ENCODE measurements at places on chromosomes 2 and 18.

GRCh38 chr2:233857511-233858141 is 3.3 kb upstream of the HJURP start:
- DNase-seq: peak; percentile 53

- no peak for DNase-seq
These were observed 21.4 kb upstream of the RHOB start for GRCh38 chr2:20425371-20425881.

DNA sequence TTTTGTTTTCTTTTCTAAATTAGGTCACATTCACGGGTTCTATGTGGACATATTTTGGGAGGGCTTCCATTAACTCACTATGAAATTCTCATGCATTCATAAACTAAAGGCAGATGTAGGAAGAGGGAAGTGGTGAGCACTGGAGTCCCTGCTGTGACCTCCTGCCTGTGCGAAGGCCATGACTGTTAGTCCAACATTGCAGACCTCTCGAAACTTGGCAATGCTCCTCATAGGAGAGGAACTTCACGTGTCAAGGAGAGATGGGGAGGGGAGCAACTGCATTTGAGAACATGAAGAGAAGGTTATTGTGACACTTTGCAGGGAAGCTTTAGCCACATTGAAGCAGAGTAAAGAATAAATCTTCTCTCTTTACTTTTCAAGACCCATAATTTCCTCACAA is 126.4 kb upstream of the HNMT start:
- no peak for DNase-seq

DNA sequence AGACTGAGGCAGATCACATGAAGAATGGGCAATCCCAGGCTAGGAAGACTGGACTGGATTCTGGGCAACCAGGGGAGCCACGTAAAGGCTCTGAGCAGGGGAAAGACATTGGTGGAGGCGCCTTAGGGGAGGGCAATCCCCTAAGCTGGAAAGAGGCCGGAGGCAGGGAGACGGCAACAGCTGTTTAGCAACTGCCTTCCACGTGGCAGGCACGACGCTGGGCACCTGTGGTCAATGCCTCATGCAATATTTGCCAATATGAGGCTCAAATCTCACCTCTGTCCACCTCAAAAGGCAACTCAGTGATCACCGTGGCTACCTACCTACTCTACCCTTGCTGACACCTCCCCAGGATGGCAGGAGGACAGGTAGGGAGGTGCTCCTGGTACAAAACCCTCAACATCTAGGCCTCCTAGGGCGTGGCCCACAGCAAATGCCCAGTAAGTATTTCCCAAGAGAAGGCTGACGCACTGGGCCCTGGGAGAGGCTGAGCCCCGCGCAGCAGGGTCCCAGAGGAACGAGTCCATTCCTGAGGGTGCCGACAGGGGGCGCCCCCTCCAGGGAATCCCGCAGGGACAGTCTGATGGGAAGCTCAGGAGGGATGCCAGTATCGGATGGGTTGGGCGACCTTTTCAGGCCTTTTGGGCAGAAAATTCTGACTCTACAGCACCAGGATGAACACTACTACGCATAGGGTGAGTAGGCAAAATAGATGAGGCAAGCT is 8.9 kb downstream of the BOLA3 start:
- DNase-seq: no peak

DNA sequence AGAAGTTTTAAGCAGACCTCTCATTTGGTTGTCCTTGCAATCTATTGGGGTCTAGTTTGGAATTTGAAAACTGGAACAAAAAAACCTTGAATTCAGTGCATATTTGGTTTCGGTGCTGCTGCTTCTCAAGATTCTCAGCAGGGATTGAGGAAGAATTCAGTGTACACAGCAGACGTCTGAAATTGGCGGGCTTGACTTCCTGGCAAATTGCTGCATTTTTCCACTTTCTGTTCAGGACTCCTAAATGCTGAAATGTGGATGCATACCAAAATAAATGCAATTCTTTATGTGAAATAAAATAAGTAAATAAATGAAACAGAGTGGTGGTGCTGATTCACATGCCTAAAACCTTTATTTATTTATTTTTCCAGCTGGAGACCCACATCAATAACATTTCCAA is 332.4 kb upstream of the KYNU start:
- no peak for DNase-seq

DNA sequence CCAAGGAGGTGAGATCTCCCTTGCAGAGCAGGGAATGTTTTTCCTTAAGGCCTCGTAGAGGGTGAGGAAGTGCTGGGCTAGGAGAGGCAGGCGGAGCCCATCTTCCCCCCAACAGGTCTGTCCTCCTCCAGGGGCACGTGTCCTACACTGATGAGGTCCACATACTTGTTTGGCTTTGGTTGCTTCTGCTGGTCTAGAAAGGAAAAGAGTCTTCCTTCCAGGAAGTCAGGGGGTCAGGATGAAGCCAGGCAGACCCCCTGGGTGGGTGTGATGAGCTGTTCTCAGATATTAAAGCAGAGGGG is 6.0 kb downstream of the SH3BP4 start:
- no peak for DNase-seq

DNA sequence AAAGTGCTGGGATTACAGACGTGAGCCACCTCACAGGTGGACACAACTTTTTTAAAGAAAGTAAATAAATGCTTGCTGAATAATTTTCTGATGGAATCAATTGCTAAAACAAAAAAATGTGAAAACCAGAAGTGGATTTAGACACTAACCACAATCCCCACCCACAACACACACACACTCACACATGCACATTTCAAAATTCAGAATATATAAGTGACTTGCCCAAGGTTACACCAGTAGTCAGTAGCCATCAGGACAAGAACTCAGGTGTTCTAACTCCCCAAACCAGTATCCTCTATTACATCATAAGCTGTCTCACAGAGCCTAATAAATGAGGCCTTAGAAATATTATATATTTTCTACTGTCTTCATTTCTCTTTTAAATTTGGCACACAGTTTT is 1923.6 kb upstream of the PIK3C3 start:
- DNase-seq: no peak

GRCh38 chr18:22032392-22032961 is 136.9 kb upstream of the GATA6 start:
- DNase-seq: peak; percentile 97

GRCh38 chr2:201970786-201971108 is 62.9 kb upstream of the FZD7 start:
- DNase-seq: no peak

- peak; percentile 47 for DNase-seq
These were observed 955 bp upstream of the BBS5 start for GRCh38 chr2:169478339-169478738.

- DNase-seq: no peak
These were observed 146.1 kb downstream of the ERBB4 start for GRCh38 chr2:212392544-212392943.

DNA sequence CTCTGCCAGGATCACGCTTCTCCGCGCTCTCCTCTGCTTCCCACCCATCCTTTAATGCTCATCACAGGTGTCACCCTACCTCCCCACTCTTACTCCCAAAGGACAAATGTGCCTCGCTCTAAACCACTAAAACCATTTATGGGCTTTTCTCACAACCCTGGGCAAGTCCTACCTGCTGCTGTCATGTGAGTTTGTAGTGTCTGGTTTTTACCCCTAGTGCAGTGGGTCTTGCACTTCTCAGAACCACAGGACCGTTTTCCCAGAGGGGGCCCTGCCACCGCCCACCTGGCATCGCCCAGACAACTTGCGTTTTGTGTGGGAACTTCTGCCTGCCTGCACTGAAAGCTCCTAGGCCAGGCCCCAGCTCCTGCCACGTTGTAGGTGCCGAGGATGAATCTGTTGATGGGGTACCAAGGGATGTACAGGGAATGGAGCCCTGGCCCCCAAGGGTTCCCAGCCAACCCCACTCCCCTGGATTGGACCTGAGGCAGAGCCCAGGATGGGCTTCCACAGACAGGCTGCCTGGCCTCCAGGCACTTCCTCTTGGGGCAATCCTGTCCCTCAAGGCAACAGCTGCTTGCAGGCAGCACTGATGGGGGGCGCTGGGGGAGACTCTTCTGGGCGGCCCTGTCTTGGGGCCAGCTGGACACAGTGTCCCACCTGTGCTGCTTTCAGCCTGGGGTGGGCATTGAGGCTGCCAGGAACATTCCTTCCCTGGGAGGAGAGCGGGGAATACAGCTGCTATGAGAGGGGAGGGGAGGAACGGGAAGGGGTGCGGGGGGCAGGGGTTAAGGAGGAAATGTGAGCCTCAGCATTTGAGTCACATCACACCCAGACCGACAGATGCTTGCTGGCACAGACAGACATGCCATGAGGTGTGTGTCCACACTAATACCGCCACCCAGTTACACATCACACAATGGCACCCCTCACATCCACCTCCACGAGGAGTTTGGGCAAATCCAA is 176.3 kb downstream of the ZFP36L2 start:
- no peak for DNase-seq

GRCh38 chr2:152298754-152299153 is 36.2 kb upstream of the FMNL2 start:
- peak; percentile 23 for DNase-seq

DNA sequence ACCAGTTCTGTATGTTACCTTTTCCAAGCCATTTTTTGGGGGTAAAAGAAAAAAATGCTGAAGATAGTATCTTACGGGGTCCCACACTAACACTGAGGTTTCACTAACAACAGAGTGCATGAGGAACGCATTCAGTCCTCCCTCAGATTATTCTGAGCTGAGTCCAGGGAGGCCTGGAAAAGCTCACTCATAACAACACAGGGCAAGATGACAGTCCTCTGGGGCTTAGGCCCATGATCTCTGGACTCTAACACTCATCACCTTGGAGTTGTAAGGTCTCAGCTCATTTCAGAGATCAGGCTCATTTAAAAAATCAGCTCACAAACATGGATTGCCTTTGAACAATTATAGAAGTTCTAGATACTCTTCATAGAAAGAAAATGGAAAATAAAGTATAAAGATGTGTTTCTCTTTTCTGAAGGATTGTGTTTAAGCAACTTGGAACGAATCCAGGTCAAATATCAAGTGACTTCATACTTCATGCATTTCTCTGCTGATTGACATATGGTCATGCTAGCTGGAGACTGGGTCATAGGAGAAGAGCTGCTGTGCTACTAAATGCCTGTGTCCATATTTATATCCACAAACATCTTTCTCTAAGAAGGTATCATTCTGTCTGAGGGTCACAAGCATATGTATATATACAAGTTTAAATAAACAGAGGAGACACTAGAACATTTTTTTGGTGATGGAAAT is 265.8 kb downstream of the ALK start:
- peak; percentile 67 for DNase-seq

DNA sequence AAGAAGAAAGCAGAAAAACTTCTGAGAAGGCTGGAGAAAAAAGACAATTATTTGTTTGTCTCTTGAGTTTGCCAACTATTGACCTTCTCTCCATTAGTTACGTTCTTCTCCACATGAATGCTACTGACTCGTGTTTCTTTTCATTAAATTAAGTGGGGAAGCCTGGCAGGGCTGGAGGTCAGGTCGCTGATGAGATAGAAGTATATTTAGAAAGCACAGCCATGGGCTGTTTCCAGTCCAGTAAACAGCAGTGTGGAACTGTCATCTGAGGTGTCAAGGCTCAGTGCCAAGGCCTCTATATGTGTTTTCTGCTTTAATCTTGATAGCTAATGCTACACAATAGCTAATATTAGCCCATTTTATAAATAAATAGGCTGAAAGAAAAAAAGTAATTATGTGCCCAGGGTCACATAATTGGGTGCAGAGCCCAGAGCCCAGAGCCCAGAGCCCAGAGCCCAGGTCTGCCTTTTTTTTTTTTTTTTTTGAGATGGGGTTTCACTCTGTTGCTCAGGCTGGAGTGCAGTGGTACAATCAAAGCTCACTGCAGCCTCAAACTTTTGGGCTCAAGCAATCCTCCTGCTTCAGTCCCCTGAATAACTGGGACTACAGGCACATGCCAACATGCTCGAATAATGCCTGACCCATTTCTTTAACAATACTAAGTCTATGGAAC is 6.3 kb downstream of the MSGN1 start:
- DNase-seq: no peak

- peak; percentile 47 for DNase-seq
These were observed 320.5 kb downstream of the FSIP2 start for GRCh38 chr2:186059096-186059495.

- DNase-seq: no peak
These were observed 154.9 kb downstream of the LNPK start for GRCh38 chr2:175847128-175847527.

GRCh38 chr2:49416252-49416651 is 261.9 kb upstream of the FSHR start:
- DNase-seq: no peak

DNA sequence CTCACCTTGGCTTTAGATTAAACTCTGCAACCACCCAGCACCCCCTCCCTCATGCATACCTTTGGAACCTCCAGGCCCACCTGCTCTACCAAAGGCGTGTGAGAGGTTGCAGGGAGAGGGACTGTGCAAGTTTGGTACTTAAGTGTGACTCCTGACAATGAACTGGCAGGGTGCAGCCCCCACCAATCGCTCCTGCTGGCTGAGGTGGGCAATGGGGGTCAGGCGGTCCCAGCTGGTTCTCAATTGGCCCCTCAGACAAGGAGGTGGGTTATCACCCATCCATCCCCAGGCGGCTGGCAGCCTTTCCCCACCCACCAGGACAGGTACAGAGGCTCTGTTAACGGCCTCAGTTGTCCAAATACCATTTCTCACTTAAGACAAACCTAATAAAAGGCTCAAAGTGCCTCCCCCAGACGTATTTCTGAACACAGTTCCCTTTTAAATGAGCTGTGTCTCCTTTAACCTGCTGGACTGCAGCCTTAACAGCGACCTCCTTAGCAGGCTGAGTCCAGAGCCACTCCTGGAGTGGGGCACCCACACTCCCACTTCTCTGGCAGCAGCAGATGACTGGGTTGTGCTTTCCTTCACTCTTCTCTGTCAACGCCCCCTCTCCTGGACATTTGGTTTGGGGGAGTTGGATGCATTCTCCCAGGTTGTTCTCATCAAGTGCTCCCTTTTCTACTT is 169.2 kb upstream of the SMAD2 start:
- no peak for DNase-seq

- no peak for DNase-seq
These were observed 134.5 kb downstream of the RHBDD1 start for GRCh38 chr2:226970362-226970761.

GRCh38 chr2:147789720-147790119 is 55.1 kb upstream of the ACVR2A start:
- DNase-seq: peak; percentile 70

- DNase-seq: peak; percentile 57
These were observed 175.1 kb upstream of the ERBB4 start for GRCh38 chr2:212713681-212714080.

DNA sequence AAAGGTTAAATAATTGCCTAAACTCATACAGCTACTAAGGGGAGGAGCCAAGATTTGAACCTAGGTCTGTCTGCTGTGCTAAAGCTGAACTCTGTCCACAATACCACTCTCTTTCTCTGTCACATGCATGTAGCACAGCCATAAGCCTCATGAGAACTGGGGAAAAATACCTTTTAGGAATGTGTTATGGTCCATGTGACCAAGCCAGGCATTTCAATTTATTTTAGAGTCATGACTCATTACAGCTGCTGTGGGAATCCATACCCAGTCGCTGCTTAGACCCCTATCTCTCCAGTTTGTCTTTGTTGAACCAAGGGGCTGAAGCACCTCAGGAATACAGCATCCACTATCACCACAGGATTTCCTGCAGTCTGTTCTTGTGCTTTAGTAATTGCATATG is 200.0 kb upstream of the SIX3 start:
- DNase-seq: no peak

GRCh38 chr2:241925821-241926441 is 56.4 kb downstream of the RTP5 start:
- no peak for DNase-seq
